ENCODE measurements at places on chromosomes 1 and 21.

GRCh38 chr1:43586136-43586731 lies 55.6 kb downstream of the PTPRF start:
- no peak for DNase-seq

DNA sequence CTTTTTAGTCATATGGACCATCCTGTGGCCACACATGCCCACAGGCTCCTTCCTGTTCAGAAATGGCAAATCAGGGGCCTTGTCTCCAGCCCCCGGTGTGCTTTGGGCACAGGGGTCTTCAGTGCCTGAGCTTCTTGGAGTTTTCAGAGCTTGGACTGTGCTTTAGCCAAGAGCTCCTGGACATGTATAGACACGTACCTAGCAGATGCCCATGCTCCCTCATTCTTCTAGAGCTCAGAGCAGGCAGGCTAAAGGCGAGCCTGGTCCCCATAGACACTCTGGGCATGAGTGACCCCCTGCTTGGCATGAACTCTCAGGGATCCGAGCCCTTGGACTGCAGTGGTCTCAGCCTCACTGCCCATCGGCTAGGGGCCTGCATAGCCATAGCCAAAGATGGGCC lies 106.8 kb downstream of the EPHB2 start:
- no peak for DNase-seq

GRCh38 chr1:77120950-77121349 lies 98.3 kb downstream of the PIGK start:
- no peak for DNase-seq

- peak; percentile 67 for DNase-seq
Observed at GRCh38 chr21:45363921-45364467, 41.0 kb upstream of the COL18A1 start.

DNA sequence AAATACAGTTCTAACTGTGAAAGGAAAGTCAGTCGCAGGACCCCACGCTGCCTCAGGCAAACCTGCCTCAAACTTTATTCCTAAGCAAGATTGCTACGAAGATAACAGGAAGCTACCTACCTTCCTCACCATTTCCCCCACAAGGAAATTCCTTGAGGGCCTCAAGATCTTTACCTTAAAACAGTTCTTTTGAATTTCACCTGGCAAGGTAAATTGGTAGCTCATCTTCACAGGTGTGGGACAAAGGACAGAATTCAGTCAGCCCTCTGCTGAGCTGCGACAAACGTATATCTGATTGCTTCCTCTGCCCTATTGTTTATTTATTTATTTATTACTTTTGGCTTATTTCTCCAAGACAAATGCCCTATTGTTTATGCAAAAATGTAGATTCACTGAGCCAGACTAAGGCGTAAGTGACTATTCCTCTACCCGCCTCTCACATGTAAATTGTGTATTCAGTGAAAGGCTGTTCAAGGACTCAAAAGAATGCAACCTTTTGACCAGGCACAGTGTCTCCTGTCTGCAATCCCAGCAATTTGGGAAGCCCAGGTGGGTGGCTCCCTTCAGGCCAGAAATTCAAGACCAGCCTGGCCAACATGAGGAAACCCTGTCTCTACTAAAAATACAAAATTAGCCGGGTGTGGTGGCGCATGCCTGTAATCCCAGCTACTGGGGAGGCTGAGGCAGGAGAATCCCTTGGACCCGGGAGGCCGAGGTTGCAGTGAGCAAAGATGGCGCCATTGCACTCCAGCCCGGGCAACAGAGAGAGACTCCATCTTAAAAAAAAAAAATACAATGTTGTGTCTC lies 17.3 kb upstream of the PKNOX1 start:
- DNase-seq = no peak

DNA sequence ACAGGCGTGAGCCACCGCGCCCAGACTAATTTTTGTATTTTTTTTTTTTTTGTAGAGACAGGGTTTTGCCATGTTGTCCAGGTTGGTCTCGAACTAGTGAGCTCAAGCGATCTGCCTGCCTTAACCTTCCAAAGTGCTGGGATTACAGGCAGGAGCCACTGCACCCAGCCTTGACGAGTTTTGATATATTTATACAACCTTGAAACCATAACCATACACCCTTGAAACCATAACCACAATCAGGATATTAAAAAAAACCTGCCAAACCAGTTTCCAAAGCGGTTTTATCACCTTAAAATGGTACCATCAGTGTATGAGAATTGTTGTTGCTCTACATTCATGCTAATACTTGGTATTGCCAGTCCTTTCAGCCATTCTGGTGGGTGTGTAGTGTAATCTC lies 3.7 kb upstream of the PHACTR4 start:
- DNase-seq = no peak

GRCh38 chr1:111647736-111648135 lies 28.1 kb downstream of the RAP1A start:
- no peak for DNase-seq

GRCh38 chr1:84171481-84171880 lies 27.4 kb downstream of the PRKACB start:
- no peak for DNase-seq

DNA sequence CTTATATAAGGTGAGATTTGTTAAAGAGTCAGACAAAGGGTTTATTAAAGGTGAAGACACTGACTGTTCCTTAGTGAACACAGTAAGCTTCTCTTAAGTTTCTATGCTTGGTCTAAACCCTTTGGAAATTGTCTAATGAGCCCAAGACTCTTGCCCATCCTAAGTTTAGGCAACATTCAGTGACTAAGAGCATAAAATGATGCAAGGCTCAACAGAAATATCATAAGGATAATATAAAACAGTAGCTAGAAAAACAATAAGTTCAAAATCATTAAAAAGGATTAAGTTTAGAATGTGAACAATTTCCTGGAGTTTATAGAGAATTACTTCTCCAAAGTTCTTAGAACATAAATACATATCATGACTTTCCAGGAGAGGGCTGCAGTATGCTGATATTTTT lies 108.9 kb upstream of the PDC start:
- DNase-seq = no peak

DNA sequence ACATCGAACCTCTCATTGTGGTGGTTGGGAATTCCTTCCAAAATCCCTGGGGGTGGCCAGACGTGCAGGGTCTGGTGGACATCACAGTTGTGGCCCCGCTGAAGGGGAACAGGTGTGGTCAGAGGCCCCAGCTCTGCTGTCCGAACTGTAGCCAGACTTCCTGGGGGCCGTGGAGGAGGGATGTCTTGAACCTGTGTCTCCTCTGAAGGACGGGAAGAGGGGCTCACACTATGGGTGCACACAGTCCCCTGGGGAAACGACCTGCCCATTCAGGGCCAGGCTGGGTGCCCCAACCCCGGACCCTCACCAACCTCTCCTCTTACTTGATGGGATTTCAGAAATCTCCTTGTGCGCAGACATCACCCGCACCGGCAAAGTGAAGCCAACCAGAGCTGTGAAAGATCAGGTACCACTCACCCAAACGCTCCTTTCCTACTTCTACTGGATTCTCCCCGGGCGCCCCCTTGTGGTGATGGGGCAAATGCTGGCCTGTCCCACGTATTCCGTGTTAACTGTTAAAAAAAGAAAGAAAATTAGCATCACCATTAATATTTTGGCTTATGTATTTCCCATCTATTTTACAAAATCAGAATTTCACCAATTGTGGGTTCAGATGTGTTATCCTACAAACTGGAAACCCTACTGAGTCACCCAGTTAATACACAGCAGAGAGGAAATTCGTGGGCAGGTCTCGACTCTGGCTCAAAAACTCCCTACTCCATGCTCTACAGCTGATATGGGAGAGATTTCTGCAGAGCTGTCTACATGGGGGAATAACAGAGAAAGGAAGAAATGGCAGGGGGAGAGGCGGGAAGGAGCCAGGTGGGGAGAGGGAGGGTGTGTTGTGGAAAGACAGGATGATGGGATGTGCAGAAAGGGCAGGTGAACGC lies 28.1 kb downstream of the PADI4 start:
- peak; percentile 65 for DNase-seq

DNA sequence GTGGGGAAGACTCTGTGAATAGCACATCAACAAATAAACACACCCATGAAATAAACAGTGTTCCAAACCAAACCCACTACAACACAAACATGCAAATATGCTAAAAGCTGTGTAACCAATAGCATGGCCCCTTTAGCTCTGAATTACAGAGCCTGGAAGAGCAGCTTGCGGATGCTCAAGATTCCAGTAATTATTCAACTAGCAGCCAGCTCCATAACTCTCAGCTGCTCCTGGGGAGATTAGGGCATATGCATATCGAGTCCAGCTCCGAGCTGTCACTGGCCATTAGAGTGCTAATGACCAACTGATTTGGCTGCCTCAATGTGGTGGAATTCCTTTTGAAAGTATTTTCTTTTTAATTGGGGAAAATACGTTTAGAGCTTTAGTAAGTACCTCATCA lies 207.1 kb downstream of the HHAT start:
- DNase-seq = no peak

- no peak for DNase-seq
Observed at GRCh38 chr1:56149761-56150160, 429.6 kb downstream of the PLPP3 start.

DNA sequence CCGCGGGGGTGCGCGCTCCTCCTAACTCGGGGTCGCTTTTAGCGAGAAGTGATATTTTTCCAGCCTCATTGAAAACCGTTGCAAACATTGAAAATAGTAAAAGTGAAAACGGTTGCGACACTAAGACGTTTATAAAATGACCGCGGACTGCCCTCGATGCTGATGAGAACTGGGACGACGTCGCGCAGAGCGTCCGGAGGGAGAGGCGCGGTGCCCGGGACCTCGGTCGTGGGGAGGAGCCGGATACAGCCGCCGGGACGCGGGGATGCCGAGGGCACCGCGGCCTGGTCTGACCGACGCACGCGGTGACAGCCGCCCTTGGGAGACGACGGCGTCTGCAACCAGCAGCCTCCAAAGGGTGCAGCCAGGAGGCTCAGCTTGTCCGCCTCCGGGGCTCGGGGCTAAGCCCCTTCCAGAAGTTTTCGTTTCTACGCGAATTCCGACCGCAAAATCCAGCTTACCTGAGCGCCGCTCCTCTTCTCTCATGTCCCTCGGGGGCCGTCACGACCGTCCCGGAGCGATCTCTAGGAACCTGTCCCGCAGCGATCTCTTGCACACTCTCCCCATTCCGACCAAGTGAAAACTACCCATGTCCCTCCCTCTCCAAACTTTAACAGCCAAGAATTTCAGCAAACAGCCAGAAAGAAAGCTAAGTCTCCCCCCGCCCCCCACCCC lies 144.4 kb upstream of the ETS2 start:
- DNase-seq = no peak

GRCh38 chr1:6419804-6420453 lies at the start of gene HES2:
Gene HES2 (minus strand): TSS chr1:6419919. CDS start chr1:6419820, 99 bp downstream.
- no peak for DNase-seq

DNA sequence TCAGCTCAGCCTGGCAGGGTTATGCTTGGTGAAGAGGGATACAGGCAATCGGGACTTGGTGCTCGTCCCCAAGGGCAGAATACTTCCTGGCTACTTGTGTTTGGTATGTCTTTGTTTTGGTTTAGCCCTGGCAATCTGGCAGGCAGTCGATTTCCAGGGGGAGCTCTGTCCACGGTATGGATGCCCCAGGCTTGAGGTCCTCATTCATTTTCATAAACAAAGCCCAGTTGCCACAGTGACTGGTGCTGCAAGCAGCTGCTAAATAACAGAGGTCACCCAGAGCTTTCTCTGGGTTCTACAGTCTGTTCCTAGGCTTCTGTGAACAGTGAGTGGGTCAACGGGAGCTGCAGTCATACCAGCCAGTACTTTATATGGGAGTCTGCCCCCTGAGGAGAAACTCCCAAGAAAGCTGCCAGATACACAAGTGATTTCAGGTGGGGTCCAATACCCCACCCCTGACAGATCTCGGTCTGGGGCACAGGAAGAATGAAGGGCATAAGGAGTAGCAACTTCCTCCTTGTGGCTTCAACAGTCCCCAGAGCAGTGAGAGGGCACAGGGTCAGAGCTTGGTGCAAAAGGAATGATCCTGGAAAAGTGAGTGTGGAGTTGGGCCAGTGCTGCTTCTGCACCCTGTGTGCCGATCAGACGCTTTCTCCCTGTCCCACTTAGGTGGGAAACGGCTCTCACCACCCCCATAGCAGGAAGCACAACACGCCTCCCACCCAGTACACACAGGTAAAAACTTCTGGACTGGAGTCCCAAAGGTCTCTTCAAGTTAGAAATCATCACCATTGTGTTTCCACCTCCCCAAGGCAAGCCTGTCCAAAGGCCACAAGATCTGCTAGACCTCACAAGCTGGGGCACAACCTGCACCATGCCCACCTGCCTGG lies 55.5 kb downstream of the TGFBR3 start:
- no peak for DNase-seq

DNA sequence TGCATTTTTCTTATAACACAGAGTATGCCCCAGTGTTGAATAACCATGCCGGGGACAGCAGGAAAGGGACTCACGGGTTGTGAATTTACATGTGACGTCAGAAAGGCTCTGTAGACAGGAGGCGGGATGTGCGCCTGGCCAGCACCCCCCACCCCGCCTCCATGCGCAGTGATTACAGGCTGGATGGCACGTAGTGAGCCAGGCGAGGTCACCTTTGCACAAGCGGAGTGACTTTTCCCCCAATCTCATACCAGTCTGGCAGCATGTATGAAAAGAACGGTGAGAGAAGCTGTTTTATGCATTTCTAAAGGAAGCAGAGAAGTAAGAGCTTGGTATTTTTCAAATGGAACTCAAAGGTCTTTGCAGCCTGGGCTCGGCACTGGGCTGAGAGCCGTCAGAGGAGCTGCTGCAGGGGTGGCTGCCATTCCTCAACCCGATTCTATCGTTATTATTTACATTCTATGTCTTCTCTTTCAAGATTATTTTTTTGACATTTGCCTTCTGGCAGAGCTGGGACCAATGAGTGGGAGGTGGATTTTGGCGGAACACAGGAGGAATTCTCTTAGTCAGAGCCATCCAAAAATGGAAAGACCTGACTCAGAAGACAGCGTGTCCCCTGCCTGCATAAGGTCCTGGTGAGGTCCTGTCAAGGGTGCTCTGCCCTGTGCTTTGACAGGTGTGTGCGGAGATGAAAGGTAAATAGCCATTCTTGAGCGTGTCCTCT lies 115.6 kb upstream of the SLC45A1 start:
- no peak for DNase-seq
